Hindlimb muscle (tissue), 1 donor: ENCODE measurements at places on chromosomes 16 and 17. TPM values are rescaled to one million over a fixed set of nuclear protein-coding genes. Genes with fewer than 3 reads are reported as not detected.

GRCh38 chr17:69593351-69593715 is 178.8 kb downstream of the MAP2K6 start:
- no peak for DNase-seq

- DNase-seq = no peak
Measured at GRCh38 chr16:27243725-27244362, 24.7 kb downstream of the NSMCE1 start.

DNA sequence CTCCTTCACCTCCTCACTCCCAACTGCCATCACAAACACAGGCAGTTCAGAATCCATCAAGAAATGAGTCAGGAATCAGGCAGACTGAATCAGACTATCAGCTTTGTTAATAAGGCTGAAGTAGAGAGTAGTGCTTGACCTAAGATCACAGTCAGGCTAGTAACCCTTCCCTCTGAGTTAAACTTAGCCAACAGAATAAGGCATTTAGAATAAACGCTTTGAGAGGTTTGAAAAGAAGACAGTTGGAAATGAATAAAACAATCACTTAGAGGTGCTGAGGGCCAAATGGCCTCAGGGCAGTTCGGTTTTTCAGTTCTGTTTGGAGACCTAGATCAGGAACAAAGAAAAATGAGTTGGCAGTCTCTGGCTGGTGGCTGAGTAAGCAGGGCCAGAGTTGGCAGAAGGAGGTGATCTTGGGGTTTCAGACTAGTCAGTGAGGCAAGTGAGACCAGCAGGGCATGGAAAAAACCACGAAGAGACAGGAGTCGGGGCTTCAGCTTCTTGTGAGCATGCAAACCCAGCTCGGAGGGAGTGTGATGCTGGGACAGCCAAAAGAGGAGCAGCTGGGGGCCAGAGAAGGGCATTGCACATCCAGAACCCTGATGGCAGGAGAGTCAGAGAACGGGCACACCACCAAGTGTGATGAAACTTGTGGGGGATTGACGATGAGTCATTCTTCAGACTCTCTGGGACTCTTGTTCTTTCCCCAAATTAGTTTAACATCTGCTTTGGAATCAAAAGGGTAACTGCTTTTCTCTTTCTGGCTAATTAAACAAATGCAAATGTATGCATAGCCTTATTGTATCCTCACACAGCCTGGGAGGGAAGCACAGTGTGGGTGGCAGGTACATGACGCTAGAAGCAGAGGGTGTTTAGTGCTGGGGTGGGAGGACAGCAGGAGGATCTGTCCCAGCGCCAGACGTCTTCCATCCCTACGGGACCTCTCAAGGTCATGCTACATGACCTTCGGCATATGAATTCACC is 54.8 kb downstream of the SPECC1 start:
- DNase-seq = peak; percentile 81

GRCh38 chr17:68600067-68600930 is 868 bp downstream of the FAM20A start:
- no peak for DNase-seq

GRCh38 chr17:49567104-49567521 is 8.6 kb upstream of the NXPH3 start:
- DNase-seq = no peak

DNA sequence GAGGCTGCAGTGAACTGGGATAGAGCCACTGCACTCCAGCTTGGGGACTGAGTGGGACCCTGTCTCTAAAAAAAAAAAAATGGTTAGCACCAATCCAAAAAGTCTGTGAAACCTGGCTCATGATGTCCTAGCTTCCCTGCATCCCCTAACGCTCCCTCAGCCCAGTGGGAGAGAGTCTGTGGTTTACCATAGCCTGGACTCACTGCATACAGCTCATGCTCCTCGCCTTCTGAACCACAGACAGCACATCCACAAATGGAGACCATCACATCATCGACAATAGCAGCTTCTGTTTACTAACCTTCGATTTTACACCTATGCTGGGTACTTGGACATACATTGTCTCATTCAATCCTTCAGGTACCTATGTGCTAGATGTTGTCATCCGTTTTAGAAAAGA is 43.6 kb downstream of the NLRC5 start:
- DNase-seq = no peak

DNA sequence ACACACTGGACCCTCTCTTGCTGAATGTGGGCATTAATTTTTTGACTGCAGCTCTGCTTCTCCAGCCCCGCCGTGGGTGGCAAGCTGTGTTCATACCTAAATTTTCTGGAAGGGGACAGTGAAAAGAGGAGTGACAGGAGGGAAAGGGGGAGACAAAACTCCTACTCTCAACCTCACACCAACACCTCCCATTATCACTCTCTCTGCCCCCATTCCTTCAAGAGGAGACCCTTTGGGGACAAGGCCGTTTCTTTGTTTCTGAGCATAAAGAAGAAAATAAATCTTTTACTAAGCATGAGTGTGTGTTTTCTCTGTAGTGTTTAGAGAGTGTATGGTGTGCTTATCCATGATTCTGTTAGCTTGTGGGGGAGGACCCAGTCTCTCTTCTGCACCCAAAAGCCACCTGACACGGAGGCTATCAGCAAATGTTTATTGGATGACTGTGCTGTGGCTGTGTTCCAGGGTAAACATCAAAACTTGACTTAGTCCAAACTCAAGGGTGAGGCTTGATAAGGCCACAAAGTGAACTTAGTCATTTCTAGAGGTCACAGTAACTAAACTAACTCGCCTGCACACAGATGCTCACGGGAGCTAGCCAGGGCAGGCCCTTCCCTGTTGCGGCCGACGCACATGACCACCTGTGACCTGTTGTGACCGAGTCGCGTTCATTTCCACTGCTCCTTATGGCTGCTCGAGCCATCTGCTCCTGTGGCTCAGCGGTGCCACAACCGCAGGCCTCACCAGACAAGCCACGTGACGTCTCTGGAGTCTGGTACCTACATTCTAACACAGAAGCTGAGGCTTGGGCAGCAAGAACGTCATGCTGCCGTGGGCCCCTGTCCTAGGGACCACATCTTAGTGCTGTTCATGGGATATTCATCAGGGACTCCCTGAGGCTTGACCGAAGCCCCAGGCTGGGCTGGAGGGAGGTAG is 9.8 kb upstream of the MED11 start:
- DNase-seq = no peak

GRCh38 chr16:50555952-50556673 is 7.9 kb downstream of the NKD1 start:
- DNase-seq = no peak

- no peak for DNase-seq
Measured at GRCh38 chr16:23950291-23950894, 114.6 kb downstream of the PRKCB start.

DNA sequence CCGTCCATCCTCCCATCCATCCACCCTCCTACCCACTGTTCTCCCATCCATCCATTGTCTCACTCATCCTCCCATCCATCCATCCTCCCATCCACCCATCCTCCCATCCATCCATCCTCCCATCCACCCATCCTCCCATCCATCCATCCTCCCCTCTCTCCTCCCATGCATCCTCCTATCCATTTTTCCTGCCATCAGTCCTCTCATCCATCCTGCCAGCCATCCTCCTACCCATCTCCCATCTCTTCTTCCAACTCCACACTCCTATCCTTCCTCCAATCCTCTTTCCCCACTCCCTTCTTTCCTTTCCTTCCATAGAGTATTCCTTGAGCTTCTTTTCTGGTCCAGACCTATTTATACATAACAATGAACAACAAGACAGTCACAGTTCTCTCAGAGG is 12.1 kb downstream of the DRC7 start:
- DNase-seq = no peak

DNA sequence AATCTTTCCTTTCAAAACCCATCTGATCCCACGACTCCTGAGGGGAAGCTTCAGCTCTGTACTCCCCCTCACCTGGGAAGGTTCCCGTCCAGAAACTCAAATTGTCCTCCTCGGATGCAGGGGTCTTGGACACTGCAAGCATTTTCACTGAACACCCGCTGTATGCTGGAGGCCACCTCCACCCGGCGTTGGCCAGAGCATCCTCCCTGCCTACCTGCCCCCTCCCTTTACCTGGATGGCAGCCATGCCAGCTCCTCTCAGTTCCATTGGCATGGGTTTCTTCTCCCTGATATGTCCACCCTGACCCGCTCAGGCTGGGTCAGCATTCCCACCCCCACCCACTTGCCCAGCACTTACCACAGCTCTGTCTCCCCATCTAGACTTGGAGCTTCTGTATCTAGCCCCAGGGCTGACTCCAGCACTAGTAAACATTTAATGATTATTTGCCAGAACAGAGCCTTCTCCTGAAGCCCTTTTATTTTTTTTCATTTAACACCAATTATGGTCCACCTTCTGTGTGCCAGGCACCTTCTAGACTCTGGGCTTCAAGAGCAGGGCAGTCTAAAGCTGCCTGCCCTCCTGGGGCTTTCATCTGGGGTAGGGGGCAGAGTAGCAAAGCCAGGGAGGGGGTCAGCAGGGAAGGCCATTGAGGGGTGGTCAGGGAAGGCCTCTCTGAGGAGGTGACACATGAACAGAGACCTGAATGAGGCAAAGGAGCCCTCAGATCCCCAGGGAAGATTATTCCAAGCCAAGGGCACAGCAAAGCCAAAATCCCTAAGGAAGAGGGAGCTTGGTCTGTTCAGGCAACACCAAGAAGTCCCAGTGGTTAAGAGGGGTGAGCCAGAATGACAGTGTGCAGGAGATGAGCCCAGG is 8.9 kb upstream of the KRT19 start:
- no peak for DNase-seq

DNA sequence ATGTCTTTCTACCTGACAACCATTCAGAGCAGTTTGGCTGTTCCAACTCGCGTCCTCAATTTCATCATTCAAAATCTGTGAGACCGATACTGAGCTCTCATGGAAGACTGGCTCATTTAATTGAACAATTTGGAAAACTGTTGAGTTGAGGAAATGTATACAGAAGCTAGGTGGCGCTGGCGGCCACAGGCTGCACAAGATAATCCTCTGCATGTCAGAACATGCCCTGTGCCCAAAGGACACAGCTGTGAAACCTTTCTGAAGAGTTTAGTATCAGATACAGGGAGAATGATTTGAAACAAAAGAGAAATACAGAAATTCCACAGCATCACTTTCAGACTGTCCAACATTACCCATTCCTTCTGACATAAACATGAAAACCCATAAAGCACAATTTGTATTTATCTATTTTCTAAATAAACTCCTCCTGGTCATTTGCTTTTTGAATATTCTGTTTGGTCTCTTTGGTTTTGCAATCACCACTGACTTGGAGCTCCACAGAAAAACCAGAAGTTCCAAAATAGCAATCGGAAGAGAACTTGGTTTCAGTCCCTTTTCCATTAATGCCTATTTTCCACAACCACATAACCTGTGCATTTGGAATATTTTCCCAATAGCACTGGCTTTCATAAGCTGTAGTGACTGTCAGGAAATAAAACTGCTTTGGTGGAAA is 192.8 kb downstream of the MAP2K6 start:
- DNase-seq = peak; percentile 80

GRCh38 chr16:68385371-68385770 is 62.9 kb downstream of the SMPD3 start:
- no peak for DNase-seq

DNA sequence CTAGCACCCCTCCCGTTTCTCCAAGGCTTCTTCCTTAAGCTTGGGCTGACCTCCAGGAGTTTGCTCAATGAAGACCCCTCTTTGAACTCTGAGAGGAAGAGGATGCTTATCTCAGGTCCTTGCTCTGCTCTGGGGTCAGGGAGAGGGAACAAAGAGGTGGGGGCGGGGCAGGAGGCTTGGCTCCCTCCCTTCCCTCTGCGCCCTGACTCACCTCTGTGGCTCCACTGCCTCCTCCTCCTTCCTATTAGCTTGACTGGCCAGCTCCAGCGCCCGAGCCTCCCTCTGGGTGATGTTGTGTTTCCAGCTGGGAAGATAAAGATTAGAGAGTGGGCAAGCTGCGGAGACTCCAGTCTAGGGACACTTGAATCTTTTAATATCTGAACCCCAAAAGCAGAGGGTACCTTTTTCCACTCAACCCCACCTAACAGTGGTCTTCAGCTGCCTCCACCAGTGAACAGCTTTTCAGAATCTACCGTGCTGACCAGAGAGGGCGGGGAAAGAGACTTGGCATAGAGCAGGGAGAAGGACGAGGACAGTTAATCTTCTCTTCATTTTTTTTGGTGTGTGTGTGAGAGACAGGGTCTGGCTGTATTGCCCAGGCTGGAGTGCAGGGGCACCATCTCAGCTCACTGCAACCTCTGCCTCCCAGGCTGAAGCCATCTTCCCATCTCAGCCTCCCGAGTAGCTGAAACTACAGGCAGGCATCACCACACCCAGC is 6.7 kb downstream of the GIP start:
- no peak for DNase-seq

DNA sequence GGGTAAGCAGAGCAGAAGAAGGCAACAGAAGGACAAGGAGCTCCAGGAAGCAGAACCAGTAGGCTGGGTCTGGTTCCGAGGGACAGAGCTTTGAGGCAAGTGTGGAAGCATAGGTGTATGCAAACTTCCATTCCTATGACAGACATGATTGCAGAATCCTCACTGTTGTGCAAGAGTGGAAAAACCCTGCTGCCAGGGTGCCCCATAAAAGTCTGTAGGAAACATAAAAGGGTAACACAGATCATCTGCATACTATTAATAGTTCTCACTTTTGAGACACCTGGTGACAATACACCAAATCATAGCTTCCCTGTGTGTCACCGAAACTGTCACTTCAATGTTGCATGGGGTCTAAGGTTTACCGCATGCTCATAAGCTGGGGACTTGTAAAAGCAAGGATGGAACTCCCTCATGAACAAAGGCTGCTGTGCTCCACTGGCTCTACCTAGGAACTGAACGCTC is 39.7 kb downstream of the ARHGAP17 start:
- DNase-seq = no peak

GRCh38 chr17:539766-540165 is 174.9 kb downstream of the VPS53 start:
- no peak for DNase-seq

DNA sequence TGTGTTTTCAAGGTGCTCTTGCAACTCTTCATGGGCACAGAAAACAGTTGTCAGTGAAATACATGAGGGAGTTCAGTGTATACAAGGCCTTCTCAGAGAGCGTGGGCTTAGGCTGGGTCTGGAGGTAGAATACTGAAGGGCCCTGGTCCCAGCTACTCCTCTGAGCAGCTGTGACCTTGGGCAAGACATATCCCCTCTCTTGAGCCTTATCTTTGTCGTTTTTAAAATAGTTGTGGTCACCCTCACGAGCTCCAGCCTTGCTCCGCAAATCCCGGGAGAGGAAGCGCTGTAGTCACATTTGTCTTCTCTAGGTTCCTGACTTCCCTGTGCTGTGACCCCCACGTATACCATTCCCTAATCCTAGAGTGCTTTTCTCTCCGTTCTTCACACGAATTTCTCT is 3.6 kb downstream of the ZNRF1 start:
- no peak for DNase-seq

Gene ACSM5
- polyA plus RNA-seq = 0.66 TPM

Gene RCVRN
- polyA plus RNA-seq = 1.1 TPM

Gene CHST5
- not detected for polyA plus RNA-seq

Gene PDIA2
- polyA plus RNA-seq = 0.77 TPM

Gene SECTM1
- polyA plus RNA-seq = 5.5 TPM

Gene CORO6
- 99.3 TPM for polyA plus RNA-seq

Gene ANKRD40CL
- polyA plus RNA-seq = not detected

Gene PKMYT1
- polyA plus RNA-seq = 11.4 TPM

Gene TPSD1
- not detected for polyA plus RNA-seq

Gene FBXL16
- polyA plus RNA-seq = 0.52 TPM

Gene HS3ST3A1
- 0.83 TPM for polyA plus RNA-seq
